ENCODE measurements at places on chromosomes 12 and 14.

GRCh38 chr12:94231709-94232108 lies 83.3 kb downstream of the PLXNC1 start:
- DNase-seq: no peak

DNA sequence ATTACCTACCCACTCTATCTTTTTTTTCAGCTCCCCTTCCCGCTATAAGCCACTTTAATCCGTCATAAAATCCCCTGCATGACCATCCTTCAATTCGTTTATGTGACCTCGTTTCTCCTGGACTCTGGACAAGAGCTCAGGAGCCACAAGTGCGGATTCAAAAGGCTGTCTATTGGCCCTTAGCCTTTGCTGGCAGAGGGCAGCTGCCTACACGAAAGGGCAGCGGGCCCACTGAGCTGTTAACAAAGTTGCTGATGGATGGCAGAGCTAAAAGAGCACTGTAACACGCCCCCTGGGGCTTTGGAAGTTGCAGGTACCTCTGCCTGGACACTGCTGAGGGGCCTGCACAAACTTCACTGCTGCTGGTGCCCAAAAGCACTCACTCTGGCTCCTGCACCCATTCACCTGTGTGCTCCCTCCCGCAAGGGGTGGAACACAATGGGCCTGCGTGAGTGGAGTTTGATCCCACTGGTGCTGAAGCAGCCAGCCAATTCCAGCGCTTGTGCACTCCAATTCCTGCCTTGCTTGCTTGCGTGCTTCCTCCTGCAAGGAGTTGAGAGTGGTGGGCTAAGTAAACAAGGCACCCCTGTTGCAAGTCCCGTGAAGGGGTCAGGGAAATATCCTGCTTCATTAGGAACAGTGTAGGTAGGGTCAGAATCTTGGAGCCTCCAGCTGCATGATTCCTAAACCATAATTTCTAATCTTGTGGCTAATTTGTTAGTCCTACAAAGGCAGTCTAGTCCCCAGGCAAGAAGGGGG lies 10.6 kb upstream of the DRAM1 start:
- DNase-seq: no peak

- no peak for DNase-seq
These were observed 6.9 kb downstream of the ATP2B1 start for GRCh38 chr12:89701606-89702206.

DNA sequence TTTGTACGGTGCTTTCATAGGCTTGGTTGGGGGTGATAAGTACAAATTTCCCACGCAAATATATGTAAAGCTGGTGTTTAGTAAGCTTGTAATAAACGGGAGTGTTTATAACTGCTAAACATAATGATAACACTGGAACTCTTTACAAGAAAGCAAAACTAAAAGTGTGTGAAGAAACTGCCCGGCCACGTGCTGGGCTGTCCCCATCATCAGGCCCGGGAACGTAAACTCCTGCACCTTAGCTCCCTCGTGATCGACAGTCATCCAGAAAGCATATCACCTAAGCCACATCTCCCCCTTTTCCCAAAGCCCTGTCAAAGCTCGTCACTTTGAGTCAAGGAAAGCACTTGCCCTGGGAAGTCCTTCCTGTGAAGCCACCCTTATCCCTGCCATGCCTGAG lies 18.0 kb upstream of the PARP11 start:
- no peak for DNase-seq

- DNase-seq: no peak
These were observed 2.4 kb downstream of the NCOR2 start for GRCh38 chr12:124564971-124565491.

DNA sequence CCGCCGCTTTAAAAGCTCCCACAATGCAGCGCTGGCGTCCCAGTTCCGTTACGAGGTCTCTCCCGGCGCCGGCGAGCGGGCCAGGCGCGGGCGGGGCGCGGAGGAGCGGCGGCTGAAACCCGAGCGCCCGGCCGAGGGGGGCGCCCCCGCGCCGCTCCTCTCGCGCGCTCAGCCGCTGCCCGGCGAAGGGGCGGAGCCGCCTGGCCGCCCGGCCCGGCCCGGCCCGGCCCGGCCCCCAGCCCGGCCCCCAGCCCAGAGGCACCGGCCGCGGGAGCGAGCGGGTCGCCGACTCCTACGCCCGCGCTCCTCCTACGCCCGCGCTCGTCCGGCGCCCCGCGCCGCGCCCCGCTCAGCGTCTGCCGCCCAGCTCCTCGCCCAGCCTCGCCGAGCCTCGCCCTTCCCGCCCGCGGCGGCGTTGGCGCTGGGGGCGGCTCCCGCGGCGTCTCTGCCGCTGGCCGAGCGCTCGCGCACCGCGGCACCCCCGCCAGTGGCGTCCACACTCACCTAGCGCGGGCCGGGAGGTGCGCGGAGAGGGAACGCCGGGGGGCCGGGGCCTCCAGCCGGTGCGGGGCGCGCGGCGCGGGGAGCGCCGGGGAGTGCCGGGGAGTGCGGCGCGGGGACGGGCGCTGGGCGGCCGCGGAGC lies at the start of gene RASSF8:
TSS of gene RASSF8 (plus strand) at position 255 of the 643 bp plus-strand sequence. CDS start 96,662 bp downstream, outside the sequence.
- DNase-seq: peak; percentile 93

DNA sequence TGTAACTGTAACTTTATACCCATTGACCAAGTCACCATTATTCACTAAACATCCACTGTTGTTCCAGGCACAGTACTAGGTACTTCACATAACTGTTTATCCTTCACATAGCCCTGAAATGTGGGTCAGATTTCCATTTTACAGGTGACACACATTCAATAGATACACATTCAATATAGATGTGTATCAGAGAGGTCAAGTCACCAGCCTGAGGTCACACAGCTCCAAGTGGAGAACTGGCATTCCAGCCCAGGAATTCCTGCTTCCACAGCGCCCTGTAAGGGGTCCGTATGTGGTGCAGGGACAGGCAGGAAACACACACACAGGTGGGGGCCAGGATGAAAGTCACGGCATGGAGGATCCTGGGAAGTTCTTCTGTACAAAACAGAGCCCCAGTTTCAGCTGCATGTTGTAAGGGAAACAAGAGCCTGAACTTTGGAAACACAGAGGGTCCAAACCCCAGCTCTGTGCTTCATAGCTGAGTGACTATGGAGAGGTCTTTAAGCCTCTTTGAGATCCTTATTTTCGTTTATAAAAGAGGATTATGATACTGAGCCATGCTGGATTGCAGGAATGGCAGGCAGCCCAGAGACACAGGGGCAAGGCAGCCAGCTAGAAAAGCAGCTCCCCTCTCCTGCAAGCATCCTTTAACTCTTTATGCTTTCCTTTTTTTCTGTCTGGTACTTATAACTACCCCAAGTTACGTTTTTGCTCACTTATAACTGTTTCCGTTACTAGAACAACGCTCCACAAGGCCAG lies 50.3 kb upstream of the DICER1 start:
- no peak for DNase-seq

DNA sequence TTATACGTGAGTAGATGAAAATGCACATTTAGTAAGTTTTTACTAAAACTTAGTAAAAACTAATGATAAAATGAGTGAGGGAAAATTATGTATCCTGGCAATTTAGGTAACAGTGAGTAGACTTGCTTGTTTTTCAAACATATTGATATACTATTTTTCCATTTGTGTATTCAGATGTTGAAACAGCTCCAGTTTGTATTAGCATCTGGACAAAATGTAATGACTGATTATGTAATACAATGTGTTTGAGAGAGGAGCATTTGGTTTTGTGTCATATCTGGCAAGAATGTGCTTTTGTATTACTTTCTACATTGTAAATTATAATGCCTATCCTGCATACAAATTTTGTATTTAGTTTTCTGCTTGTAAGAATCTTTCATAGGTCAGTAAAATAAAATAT lies 5.6 kb downstream of the CNOT2 start:
- DNase-seq: no peak

DNA sequence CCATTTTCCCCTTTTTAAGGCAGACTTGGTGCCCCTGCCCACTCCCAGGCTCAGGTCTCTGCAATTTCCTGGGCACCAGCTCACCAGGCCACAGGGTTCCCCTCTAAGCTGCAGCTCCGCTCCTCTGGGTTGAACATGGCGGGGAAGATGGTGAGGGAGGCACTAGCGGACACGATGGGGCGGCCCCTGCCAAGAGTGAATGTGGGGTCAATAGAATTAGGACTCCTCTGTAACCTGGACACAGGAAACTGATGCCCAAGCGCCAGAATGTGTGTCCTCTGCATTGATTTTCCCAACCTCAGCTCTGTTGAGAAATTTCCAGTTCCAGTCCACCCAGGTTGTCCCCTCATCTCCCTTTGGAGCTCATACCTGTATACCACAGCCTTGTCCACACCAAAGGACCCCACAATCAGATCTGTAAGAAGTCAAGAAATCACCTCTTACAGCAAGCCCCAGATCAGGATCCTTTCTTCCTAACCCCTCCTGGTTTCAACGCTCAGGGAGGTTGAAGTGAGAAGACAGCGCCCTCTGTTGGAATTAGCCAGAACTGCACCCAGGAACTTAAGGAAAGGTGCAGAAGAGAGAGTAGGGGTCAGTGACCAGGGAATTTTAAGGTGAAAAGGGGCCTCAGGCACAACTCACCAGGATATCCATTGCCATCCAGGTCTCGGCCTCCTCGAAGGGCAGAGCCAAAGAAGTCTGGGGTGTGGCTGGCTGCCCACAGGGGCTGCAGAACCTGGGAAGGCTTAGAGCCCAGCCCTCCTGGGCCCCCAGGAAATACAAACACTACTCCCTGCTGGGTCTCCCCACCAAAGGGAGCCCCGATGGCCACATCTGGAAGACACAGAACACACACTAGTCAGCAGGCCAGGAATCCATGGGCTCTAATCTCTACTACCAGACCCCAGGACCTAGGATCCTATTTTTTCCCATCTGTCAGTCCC lies 14.7 kb downstream of the ITGA5 start:
- peak; percentile 52 for DNase-seq

DNA sequence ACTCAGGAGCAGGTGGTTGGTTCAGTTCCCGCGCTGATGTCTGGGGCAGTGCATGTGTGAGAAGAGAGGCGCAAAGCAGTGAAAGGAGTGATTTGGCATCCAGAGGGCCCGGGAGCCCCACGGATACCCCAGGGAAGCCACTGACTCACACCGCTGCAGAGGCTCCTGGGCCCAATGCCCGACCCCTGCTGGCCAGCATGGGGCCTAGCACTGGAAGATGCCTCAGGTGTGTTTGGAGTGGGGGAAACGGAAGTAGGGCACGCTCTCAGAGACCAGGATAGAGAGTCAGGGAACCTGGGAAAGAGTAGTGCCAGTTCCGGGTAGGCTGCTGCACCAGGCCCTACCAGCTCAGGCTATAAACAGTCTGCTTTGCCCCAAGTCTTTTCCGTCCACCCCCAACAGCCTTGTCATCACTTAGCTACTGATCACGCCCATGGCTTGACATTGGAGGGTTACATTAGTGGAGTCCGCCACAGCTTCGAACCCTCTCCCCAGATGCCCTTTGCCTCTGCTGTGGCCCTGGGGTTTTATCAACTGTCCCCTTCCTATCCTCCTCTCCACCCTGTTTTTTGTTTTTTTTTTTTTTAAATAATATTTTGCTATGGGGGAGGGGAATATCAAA lies 9.5 kb upstream of the CSAD start:
- DNase-seq: peak; percentile 78

GRCh38 chr14:37985826-37986470 lies 221.8 kb upstream of the SSTR1 start:
- peak; percentile 12 for DNase-seq

GRCh38 chr14:64279704-64280668 lies 14.2 kb downstream of the ESR2 start:
- no peak for DNase-seq

DNA sequence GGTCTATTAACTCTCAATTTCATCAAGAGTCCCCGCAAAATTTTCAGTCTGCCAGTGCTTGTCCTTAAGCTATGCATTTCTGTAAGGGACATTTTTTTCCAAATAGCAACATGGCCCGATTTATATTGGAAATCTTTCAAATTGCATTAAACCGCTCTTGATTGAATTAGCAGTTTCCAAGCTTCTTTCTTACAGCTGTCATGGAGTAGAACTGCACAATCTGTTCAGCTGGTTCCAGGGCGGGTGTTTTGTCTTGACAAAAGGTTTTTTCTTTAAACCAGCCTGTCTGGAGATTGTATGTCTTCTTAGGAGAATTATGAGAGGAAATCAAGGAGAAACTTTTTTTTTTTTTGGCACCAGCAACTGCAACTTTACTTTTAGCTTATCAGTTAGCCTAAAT lies 185.8 kb downstream of the ALG10B start:
- DNase-seq: no peak

GRCh38 chr14:65972891-65973290 lies 513.3 kb upstream of the CCDC196 start:
- no peak for DNase-seq

DNA sequence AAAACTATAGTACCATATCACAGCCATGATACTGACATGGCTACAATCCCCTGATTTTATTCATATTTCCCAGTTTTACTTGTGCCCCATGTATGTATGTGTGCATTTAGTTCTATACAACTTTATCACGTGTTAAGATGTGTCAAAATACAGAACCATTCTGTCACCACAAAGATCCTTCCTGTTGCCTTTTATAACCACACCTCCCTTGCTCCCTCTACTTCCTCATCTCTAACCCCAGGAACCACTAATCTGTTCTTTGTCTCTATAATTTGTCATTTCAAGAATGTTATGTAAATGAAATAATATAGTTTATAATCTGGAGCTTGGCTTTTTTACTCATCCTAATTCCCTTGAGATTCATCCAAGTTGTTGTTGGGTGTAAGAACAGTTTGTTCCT lies 358.4 kb downstream of the DPF3 start:
- DNase-seq: no peak

DNA sequence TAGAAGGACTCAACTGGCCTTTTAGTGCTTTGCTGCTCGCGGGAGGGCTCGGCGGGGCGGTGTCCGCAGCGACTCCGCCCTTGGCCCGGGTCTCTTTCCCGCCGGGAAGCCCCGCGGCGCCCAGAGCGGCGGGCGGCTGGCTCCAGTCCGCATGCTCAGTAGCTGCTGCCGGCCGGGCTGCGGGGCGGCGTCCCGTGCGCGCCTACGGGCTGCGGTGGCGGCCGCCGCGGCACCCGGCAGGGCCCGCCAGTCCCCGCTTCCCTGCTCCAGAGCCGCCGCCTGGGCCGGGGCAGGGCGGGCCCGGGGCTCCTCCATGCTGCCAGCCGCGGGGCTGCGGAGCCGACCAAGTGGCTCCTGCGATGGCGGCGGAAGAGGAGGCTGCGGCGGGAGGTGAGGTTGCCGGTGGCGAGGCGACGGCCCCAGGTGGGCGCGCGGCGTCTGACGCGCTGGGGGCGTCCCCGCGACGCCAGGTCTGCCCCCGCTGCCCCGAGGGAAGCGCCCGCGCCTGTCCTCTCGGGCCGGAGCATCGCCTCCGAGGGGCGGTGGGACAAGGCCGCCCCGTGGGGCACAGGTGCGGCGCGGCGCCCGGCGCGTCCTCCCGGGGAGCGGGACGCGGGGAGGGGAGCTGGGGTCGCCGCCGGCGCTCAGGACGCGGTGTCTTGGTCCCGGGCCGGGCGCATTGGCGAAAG lies at the start of gene BMAL2:
TSS of gene BMAL2 (plus strand) at position 123 of the 689 bp plus-strand sequence. CDS start at position 360, 237 bp downstream.
- DNase-seq: peak; percentile 84

All from AG08396 (cell line).